ENCODE measurements at places on chromosomes 2 and 18.

DNA sequence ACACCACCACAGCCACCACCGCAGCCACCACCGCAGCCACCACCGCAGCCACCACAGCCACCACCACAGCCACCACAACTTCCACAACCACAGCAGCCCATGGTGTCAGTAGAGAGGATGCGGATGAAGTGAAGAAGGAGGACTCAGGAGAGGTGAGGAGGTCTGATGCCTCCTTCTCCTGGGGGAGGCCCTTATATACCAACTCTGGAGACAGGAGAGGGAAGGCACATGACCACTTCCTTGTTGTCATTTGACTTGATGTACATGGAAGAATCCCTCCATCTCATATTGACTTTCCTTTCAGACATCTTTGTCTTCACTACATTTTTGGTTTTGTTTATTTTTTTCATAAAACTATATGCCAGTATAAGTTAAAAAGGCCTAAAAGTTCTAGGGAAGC lies at the start of gene SCYGR3:
TSS of gene SCYGR3 (minus strand) at position 101 of the 400 bp plus-strand sequence. CDS start at position 101, 0 bp downstream.
- DNase-seq = no peak

- no peak for DNase-seq
Observed at GRCh38 chr2:5725794-5726463, 33.7 kb downstream of the SOX11 start.

- DNase-seq = no peak
Observed at GRCh38 chr2:54258166-54258565, 2.1 kb upstream of the TSPYL6 start.

GRCh38 chr2:2547451-2547850 lies 216.4 kb upstream of the MYT1L start:
- no peak for DNase-seq

GRCh38 chr2:16525265-16525887 lies 140.3 kb downstream of the CYRIA start:
- no peak for DNase-seq

GRCh38 chr2:23826040-23826439 lies 100.9 kb downstream of the ATAD2B start:
- DNase-seq = no peak

DNA sequence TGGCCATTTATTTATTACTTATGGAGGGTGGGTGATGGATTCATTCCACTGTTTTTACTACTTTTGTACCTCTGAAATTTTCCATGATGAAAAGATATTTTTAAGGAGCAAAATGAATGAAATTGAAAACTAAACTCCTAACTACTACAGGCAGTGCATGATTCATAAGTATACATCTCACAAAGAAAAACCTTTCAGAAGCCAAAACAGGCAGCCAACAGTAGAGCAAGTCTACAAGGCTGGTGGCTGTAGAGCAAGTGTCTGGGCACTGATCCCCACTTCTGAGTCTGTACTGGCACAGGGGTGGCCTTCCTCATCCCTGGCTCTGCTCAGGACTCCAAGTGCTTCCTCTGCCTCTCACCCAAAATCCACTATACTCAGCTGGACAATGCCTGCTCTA lies 8.2 kb upstream of the RMP24 start:
- DNase-seq = no peak

GRCh38 chr2:220280736-220281135 lies 653.3 kb downstream of the SLC4A3 start:
- no peak for DNase-seq

- no peak for DNase-seq
Observed at GRCh38 chr2:119486886-119487285, 37.4 kb downstream of the SCTR start.

DNA sequence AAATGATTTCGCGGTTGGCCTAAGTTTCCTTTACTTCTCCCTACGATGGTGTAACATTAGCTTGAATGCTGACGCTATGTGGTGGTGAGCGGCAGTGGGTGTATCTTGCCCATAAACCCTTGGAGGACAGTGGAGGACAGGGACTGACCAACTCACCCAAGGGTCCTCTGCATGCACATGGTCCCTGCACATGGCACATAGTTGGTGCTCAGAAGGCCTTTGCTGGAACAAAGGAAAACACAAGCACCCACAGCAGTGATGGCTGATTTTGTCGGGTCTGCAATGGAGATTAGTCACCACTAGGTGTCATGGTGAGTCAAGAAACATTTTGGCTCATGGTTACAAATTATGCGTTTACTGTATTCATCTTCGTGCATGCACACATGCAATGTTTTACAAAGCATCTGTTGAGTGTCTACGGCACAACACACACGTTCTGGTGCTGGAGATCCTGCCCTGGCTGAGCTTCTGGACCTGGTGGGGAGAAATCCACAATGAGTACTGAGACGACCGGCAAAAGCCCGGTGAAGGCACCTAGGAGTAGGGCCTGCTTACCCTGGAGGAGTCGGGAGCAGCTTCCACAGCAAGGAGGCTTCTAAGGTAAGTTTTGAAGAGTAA lies 44.0 kb downstream of the PDCL3 start:
- no peak for DNase-seq

DNA sequence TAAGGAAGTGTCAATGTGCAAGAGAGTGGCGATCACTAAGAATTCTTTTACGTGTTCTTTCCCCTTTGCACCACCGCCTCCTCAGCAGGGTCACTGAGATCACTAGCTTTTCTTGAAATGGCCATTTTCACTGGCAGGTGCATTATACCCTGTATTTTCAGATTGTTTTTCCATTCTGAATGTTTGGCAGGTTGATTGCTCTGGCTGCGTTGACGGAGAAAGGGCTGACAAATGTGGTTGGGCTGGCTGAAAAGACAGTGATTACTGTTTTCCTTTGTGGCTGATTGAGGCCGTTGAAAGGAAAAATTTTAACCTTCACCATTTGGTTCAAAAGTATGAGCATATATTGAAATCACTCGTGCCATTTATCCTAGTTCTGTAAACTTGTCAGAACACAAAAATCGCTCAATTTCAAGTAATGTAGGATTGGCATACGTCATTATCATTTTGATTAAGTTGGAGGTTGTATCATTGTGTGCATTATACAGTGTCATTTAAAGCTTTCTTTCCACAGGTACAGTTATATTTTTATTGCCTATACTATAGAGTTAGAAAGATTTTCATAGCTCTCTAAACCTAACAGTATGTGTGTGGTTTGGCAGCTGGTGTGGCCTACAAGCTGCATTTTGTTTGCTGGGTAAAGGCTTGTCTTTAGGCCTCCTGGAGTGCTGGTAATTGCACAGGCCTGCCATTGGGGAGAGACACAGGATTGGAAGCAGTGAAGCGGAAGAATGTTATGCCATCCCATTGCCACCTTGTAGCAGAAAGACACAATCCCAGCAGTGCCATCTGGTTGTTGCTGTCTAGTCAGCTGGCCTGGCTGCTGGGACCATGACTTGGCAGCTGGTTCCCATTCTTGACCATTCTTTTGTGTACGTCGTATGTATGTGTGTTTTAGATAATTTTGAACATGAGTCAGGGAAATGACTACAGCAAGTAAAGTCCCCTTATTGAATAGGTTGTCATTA lies 36.7 kb downstream of the DYNC1I2 start:
- no peak for DNase-seq

DNA sequence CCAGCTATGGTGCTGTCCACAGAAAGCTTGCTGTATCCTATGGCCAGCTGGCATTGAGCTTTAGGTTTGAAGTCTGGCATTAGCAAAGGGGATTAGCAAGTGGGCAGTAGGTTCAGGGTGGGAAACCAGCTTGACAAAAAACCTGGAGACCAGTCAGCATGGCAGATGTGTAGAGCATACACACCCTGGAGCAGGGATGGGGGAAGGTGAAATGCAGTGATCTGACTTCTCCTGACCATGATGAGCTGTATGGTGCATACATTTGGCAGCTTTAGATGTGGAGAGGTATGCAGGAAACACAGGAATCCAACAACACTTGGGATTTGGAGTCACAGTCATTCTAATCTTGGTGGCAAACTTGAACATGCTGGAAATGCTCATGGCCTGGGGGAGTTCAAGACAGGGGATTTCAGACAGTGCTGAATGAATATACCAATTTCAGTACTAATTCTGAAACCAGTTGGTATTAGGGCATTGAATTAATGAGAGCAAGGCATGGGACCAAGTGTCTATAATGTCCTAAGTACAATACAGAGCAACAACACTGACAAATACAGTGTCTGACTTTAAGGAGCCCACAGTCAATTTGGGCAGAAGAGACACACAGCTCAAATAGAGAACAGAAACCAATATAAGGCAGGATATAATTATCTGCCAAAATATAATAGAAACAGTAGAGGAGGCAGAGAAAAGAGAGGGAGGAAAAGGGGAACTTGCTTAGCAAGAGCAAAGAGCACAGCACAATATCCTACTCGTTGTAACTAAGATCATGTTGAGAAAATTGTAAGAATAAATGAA lies 11.8 kb downstream of the ARHGAP15 start:
- no peak for DNase-seq

GRCh38 chr2:198340846-198341245 lies 536.5 kb downstream of the PLCL1 start:
- no peak for DNase-seq

- no peak for DNase-seq
Observed at GRCh38 chr18:35106013-35106844, 65.0 kb downstream of the MAPRE2 start.

DNA sequence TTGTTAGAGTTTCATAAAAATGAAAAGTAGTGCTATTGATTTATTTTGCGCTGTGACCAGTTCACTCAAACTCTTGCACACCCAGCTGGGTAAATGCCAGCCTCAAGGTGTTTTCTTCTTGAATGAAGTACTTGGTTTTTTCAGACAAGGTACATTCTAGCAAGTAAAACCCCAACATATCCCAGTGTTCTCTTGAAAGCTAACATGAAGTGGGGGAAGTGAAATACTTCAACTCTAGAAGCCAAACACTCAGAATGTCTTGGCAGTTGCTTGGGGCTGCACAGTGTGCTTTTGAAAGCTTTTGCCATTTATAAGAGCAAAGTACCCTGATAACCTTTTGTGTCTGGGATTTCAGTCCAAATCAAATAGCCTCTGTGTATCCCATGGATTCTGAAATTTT lies 13.4 kb downstream of the NPAS2 start:
- DNase-seq = no peak

GRCh38 chr2:61327173-61327572 lies 143.7 kb downstream of the USP34 start:
- no peak for DNase-seq

- DNase-seq = no peak
Observed at GRCh38 chr2:203802342-203803052, 65.1 kb upstream of the CTLA4 start.

- DNase-seq = no peak
Observed at GRCh38 chr2:219684721-219685689, 57.6 kb downstream of the SLC4A3 start.

- DNase-seq = no peak
Observed at GRCh38 chr2:54546923-54547720, 91.0 kb downstream of the SPTBN1 start.

DNA sequence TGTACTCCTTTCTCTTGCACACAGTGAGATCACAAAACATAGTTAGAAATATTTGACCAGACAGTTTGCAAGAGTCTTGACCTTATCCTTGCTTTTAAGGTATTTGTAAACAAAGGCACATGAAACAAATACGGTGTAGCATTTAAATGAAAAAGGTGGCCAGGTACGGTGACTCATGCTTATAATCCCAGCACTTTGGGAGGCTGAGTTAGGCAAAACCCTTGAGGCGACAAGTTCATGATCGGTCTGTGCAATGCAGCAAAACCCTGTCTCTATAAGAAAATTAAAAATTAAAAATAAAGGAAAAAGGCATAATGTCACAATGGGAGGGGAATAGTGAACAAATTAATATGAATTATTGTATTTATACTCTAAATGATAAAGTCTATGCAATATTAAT lies 109.5 kb upstream of the PIK3C3 start:
- no peak for DNase-seq

GRCh38 chr2:238141541-238142318 lies 3.3 kb downstream of the KLHL30 start:
- no peak for DNase-seq

- DNase-seq = no peak
Observed at GRCh38 chr2:53848062-53848461, 11.7 kb downstream of the GPR75 start.

DNA sequence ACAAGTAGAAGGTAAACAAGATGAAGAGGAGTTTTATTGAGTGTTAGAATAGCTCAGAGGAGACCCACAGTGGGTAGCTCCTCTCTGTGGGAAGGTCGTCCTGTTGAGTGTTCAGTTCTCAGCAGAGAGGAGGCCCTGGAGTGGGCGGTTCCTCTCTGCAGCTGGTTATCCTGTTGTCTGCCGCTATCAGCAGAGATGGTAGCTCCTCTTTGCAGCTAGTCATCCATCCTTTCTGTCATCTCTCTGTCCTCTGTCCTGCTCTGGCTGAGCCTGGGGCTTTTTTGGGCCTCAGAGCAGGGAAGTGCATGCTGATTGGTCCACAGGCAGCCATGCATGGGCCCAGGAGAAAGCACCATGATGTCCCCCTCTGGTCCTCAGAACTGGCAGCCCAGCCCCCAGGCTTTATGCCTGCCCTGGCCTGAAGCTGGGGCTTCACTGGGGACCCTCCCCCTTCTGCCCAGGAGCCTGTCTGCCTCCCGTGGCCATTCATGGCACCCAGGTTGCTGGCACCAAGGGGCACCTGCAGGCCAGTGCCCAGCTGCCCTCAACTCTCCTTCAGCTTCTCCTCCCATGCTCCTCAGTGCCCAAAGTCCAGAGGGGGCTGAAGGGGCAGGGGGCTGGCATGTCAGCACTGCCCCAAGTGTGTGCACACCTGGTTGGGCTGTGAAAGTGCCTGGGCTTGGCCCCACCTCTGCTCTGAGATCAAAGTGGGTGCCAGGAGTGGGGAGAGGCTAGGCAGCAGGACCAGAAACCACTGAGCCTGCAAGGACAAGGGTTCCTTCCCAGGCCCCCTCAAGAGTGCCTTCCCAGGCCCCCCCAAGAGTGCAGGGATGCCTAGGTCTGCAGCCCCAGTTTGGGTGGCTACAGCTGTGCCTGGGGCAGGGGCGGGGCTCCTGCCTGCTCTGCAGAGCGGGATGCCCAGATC lies 98.7 kb downstream of the TWIST2 start:
- no peak for DNase-seq

DNA sequence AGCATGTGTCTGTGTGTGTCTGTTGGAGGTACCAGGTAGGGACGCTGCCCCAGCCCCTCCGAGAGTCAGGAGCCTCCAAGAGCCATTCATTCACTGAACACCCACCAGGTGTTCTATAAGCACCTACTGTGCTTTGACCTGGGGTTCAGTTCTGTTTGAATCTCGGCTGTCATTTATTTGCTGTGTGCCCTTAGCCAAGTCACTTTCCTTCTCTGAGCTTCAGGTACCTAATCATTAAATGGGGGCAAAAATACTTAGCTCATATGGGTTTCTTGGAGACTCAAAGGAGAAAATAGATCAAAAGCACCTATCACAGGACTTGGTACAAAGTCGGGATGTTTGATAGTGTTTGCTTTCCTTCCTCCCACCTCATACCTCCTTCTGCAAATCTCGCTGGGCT lies 13.2 kb downstream of the ASIC4 start:
- DNase-seq = no peak

DNA sequence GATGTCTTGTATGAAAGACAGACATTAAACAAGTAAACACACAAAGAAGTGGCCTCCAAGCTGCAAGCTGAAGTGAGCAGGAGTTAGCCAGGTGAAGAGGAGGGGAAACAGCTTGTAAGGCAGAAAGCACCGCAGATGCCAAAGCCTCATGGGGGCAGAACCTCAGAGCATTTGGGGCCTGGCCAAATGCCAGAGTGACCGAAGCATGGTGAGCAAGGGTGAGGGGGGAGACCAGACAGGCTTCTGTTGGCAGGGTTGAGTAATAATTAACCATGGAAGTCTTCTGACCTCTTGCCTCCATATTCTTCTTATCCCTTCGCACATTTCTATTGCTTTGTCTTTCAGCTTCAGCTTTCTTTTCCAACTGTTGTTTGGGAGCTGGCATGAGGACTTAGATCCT lies 5.6 kb downstream of the QPCT start:
- no peak for DNase-seq

All from activated T-helper 1 cell treated with Interleukin-2 at 50 U/mL for 16 hours (primary cell).